Upper lobe of left lung (tissue), 6 donors: ENCODE measurements at places on chromosomes 6 and 20. TPM values are rescaled to one million over a fixed set of nuclear protein-coding genes. Genes with fewer than 3 reads are reported as not detected.

Gene PTK6
- total RNA-seq, result 6.2 TPM

Gene SAMD3
- 7.3 TPM for total RNA-seq

Gene BTBD9
- total RNA-seq, result 50.8 TPM

Gene CTCFL
- total RNA-seq, result 0.14 TPM

DNA sequence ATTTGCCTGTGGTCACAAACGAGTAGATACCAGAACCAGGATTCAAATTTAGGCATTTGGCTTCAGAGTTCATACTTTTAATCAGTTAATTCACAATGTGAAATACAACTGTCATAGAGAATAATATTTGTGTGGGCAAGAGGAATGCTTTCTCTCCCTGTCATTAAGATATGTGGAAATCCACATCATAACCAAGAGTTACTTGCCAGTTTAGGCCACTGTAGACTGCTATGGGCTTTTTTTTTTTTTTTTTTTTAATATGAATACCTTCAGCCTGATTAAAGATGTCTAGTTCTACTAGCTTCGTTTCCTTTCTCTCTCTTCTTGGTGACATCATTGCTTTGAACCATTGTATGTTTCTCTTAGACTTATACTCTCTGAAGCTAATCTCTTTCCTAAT is 244.9 kb downstream of the ZFAND3 start:
- no peak for DNase-seq

GRCh38 chr20:25399037-25399430 is 8.4 kb upstream of the ABHD12 start:
- DNase-seq, result no peak

DNA sequence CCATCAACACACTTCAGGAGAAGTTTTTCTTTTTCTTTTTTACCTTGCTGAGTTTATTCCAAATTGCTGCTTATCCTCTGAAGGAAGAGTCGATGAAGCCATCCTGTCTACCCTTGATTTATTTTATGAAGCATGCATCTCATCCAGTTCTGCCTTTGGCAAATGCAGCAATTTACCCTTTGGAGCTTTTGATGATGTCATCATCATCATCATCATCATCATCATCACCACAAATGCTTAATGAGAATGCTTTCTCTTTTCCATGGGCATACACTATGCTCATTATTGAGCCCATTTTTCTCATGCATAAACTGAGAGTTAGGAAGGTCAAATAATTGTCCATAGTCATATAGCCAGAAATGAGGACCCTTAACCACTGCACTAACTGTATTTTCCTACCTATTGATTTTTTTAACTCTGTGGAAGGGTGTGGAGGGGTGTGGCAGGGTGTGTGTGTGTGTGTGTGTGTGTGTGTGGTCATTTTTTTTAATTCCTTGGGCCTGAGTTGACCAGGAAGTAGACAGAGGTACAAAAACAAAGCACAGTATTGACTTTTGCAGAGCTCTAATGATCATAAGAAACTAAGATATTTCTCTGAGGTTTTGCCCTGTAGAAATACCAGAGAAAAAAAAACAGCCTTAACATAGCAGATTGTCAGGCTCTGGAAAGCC is 82.8 kb downstream of the COL9A1 start:
- no peak for DNase-seq

GRCh38 chr20:59785986-59786795 is 147.2 kb downstream of the SYCP2 start:
- no peak for DNase-seq

- DNase-seq, result no peak
These were observed 406.8 kb upstream of the SULF2 start for GRCh38 chr20:48192109-48192508.

DNA sequence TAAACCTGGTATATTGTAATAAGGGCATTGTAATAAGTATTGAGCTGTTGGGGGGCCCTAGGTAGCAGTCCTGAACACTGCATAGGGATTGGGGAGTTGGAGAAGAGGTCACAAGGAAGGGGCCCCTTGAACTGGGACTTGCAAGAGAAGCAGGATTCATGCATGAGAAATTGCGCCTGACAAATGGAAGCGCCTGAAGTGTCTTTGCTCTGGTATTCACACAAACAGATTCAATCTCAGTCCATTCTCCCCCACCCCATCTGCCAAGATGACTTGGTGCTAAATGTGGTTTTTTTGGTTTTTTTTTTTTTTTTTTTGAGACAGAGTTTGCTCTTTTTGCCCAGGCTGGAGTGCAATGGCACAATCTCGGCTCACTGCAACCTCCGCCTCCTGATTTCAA is 87.1 kb downstream of the CAP2 start:
- no peak for DNase-seq
